ENCODE measurements at places on chromosomes 2 and 18. TPM values are rescaled to one million over a fixed set of nuclear protein-coding genes. Genes with fewer than 3 reads are reported as not detected.

DNMT3A gene
- 101 TPM for total RNA-seq

TNS1 gene
- total RNA-seq: 0.41 TPM

UCN gene
- total RNA-seq: 1.8 TPM

GRCh38 chr2:186976329-186976728 lies 127.4 kb upstream of the ZSWIM2 start:
- no peaks in the 10 kb centered on the region for H3K36me3 ChIP-seq
- H3K27ac ChIP-seq: no peak overlapping the region
- H3K4me1 ChIP-seq: no peaks in the 10 kb centered on the region
- no peak for DNase-seq
- H3K27me3 ChIP-seq: no peaks in the 10 kb centered on the region

DNA sequence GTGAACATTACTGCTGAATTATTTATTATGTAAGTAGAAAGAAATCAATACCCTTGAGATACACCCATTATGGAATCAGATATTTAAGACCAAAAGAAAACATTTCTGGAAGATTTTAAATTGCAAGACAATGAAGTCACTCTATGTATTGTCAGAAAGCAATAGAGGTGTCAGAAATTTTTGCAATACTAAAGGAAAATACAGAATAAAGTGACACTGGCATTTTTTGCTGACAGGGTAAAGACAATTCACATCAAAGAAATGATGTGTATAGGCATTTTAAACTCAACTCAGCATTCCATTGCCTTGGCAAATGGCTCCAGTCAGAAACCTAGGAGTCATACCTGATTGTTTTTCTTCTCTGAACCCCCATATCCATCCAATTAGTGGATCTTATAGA lies 191.0 kb upstream of the PID1 start:
- H3K36me3 ChIP-seq: no peaks in the 10 kb centered on the region
- DNase-seq: no peak
- H3K27ac ChIP-seq: no peak overlapping the region
- no peak overlapping the region for H3K4me3 ChIP-seq
- H3K27me3 ChIP-seq: no peaks in the 10 kb centered on the region
- H3K4me1 ChIP-seq: no peaks in the 10 kb centered on the region

GRCh38 chr2:23361152-23361551 lies 23.8 kb upstream of the KLHL29 start:
- DNase-seq: no peak
- H3K4me3 ChIP-seq: no peak overlapping the region
- H3K36me3 ChIP-seq: no peaks in the 10 kb centered on the region
- no peaks in the 10 kb centered on the region for H3K4me1 ChIP-seq
- no peak overlapping the region for H3K27ac ChIP-seq
- H3K27me3 ChIP-seq: peaks cover 27% of the 10 kb centered on the region

DNA sequence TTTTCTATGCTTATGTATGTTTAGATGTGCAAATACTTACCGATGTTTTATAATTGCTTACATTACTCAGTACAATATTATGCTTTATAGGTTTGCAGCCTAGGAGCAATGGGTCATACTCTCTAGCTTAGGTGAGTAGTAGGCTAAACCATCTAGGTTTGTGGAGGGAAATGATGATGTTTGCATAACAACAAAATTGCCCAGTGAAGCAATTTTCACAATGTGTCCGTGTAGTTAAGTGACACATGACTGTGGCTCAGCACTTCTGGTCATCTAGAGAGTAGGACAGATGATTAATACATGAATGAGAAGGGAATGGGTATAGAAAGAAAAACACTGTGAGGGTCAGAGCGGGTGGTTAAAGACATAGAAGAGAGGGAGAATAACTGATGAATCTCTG lies 2116.2 kb upstream of the PIK3C3 start:
- H3K4me1 ChIP-seq: no peaks in the 10 kb centered on the region
- peaks cover 3% of the 10 kb centered on the region for H3K27me3 ChIP-seq
- no peak overlapping the region for H3K27ac ChIP-seq
- no peak overlapping the region for H3K4me3 ChIP-seq
- no peak for DNase-seq
- H3K36me3 ChIP-seq: no peaks in the 10 kb centered on the region

- peaks cover 4% of the 10 kb centered on the region for H3K36me3 ChIP-seq
- peak overlapping the region; percentile 90 for H3K27ac ChIP-seq
- DNase-seq: no peak
- peak overlapping the region; percentile 64 for H3K4me3 ChIP-seq
- H3K4me1 ChIP-seq: peaks cover 90% of the 10 kb centered on the region
Observed at GRCh38 chr2:112630268-112630667, 15.5 kb upstream of the SLC20A1 start.
